ENCODE measurements at places on chromosomes 11 and 22.

- no peak for DNase-seq
Measured at GRCh38 chr11:47854667-47855066, 6.5 kb upstream of the NUP160 start.

DNA sequence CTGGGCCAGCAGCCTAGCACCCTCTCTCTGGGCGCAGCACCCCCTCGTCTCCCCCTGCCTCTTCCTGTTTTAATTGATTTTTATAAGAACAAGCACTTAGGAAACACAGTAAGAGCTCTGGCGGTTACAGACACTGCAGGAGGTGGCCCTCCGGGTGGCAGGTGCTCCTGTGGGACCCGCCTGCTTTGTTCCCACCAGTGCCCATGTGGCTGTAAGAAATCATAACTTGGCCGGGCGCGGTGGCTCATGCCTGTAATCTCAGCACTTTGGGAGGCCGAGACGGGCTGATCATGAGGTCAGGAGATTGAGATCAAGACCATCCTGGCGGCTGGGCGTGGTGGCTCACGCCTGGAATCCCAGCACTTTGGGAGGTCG is 18.4 kb downstream of the TSPAN4 start:
- no peak for DNase-seq

DNA sequence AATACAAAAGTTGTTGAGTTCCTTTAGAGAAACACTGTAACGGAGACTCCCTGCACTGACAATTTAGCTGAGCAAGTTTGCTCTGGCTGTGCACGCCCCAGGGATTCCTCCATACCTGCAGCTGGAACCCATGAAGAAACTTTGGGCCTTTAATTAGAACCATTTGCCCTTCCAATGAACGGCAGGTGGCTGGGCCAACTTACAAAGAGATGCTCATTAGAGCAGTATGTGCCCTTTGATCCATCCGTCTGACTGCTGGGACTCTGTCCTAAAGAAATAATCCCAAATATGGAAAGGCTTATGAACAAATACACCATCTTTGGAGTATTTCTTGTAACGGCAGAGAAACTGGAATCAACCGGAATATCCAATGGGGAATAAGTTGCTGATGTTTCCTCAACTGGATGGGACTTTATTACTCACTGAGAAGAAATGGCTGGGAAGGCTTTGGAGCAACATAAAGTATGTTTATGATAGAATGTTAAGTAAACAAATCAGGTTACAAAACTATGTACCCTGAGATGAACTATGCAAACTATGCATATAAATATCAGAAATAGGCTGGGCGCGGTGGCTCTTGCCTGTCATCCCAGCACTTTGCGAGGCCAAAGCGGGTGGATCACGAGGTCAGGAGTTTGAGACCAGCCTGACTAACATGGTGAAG is 24.4 kb upstream of the FBLN1 start:
- DNase-seq: no peak

DNA sequence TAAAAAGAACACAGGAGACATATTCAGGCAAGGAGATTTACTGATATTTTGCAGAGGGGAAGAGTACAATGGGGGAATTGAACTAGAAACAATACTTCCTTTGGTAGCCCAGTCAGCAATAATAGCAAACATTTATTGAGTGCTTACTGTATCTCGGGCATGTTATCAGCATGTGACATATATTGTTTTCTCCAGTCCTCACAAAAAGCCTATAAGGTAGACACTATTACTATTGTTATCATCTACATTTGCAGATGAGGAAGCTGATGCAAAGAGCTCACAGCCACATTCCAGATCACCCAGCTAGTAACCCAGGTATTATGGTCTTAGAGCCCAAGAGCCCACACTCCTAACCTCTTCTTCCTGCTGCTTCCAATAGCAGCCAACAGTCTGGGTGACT is 27.9 kb downstream of the NAV2 start:
- no peak for DNase-seq

GRCh38 chr11:106471276-106471675 is 393.8 kb downstream of the AASDHPPT start:
- DNase-seq: no peak

DNA sequence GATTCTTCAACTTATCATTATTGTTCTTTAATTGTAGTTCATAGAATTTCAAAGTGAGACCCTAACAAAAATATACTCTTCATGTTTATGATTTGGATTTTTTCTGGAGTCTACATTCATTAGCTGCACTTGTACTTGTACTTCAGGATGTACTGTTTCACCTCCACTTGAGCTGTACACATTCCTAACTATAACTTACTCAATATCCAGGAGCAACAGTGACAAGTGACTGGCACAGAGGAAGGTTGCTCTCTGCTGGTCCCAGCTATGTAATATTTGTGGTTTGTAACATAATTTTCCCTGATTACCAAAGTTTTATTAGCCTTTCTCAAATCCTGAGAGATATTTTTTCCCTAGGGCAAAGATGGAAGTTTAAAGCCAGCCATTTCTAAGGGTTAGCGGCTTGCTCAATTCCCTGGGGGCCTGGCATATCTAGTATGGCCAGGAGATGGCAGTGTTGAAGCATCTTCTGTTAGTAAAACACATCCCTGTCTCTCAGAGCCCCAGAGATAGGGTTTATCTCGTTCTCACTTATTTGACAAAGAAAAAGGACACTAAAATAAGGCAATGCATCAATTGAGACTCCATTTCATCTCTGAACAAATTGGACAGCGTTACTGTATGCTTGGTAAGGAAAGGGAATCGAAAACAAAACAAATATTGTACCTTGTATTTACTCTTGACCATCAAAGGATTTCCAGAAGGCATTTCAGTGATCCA is 14.2 kb downstream of the OR52A5 start:
- peak; percentile 79 for DNase-seq

DNA sequence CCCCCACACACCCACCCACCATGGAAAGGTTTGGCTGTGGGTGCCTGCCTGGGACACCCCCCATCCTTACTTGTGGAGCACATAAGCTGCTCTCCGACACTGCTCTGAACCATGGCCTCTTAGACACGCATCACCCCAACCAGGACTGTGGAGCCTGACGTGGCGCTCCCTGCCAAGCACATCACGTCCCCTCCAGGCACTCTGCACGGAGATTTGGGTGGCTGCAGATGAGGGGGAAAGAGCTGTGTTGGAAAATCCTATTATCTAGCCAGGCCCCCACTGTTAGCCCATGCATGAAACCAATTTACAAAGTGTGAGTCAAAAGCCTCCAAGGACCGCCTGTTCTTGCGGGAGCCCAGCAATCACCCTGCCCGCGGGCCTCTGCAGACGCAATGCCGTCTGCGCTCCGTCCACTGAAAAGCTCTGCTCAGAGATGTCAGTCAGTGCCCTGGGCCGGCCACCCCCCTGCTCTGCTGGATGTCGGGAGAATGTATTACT is 163.4 kb upstream of the NECTIN1 start:
- DNase-seq: no peak

- no peak for DNase-seq
Measured at GRCh38 chr22:46935506-46936377, 173.3 kb downstream of the TBC1D22A start.

GRCh38 chr22:39267974-39268373 is 23.2 kb upstream of the PDGFB start:
- no peak for DNase-seq

DNA sequence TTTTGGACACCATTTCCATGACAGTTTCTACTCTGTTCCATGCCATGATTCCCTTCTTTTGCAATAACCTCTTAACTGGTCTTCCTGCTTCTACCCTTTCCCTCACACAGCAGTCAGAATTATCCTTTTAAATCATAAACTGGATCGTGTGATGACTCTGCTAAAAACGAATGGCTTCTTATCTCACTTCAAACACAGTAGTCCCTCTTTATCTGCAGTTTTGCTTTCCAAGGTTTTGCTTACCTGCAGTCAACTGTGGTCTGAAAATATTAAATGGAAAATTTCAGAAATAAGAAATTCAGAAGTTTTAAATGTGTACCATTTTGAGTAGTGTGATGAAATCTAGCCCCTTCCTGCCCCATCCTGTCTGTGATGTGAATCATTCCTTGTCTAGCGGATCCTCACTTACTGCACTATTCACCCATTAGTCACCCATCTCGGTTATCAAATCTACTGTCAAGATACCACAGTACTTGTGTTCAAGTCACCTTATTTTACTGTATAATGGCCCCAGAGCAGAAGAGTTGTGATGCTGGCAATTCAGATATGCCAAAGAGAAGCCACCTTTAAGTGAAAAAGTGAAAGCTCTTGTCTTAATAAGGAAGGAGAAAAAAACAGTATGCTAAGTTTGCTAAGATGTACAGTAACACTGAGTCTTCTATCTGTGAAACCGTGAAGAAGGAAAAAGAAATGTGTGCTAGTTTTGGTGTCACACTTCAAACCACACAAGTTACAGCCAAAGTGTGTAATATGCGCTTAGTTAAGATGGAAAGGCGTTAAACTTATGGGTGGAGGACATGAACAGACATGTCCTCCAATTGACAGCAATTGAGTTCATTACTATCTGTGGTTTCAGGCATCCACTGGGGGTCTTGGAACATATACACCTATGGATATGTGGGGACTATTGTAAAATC is 283.0 kb downstream of the DDX10 start:
- DNase-seq: no peak

GRCh38 chr22:36284171-36284571 is 31.2 kb downstream of the APOL1 start:
- no peak for DNase-seq

DNA sequence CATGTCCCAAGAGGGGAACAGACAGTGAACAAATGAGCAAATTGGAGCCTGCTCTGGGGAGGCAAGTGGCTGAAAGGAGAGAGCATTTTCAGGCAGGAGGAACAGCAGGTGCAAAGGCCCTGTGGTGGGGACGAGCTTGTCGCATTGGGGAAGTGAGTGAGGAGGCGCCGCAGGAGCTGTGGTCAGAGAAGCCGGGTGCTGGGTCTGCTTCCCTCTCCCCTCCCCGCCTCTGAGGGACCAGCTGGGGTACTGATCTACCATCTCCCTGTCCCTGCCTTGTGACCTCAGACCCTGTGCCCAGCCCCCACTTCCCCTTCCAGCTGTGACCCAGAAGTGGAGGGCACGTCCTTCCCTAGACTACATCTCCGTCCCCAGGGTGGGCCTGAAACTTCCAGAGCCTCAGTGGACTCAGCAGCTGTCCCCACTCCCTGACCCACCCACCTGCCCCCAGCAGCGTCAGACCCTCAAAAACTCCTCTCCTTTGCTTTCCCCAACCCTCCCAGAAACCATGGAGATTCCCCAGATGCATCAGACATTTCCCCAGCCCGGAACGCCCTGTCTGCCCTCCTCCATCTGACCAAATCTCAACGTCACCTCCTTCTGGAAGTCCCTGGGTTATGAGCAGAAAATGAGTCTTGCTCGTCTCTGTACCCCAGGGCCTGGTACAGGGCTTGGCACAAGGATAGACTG is 19.7 kb upstream of the PDGFB start:
- peak; percentile 64 for DNase-seq

DNA sequence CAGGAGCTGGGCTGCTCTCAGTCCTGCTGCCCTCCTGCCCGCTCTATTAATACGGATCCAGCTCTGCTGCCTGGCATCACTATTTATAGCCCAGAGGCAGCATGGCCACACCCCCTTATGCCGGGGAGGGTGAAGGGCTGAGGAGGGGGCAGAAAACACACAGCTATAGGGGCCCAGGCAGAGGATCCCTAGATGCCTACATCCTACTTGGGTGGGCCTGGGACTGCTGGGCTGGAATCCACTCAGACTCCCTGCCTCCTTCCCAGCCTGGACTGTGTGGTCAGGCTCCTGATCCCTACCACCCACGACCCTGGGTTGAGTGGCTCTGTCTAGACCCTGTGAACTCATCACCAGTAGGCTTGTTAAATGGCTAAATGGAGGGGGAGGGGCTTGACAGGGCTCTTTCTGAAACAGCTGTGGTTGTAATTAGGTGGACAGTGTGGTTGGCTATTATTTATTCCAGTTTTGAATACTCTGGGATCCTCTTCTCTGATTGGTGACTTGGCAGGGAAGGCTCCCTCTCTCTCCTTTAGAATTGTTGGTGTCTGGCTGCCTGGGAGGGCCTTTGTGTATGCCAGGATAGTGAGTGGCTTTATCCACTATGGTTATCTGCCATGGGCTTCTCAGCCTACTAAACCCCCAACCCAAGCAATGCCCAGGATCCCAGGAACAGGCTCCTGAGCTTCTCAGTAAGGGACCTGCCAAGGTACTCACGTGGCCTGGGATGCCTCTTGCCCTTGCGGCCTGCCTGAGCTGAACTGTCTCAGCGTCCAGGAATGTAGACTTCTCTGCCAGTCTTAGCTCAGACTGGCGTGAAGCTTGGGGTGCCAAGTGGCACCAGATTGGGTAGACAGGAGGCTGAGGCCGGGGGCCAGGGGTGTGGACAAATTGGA is 15.2 kb downstream of the PHLDB1 start:
- DNase-seq: no peak

GRCh38 chr11:34300926-34301295 is 56.9 kb downstream of the ABTB2 start:
- DNase-seq: no peak

DNA sequence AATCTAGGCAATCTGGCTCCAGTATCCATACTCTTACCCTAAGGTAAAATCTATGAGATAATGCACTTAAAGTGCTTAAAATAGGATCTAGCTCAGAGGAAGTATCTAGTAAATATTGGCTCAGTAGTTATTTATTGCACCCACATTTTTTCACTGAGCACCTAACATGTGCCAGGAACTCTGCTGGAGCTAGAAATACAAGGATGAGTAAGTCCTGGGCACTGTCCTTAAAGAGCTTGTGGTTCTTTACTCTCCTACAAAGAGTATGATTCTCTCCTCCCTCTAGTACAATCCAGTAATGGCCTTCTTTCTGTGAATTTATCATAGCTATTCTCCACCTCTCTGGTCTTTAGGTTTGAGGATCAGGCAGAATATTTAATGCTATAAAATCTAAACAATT is 59.2 kb downstream of the DEUP1 start:
- DNase-seq: no peak

GRCh38 chr11:13884158-13884799 is 78.2 kb upstream of the SPON1 start:
- no peak for DNase-seq

DNA sequence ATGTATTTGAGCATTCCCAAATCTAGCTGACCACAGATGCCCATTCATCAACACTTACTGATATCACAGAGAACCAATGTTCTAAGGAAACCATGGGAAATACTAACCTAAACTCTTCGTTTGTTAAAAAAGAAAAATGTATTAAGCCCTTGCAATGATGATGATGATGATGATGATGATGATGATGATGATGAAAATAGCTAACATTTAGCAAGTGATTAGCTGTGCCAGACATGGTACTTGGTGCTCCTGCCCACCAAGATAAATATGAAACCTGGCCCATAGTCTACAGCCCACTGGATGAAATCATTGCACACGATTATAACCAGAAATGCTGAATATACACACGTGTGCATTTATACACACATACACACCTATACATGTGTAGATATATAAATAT is 37.5 kb downstream of the SMCO4 start:
- DNase-seq: no peak

- DNase-seq: peak; percentile 67
Measured at GRCh38 chr11:57294225-57295131, 30.3 kb downstream of the TNKS1BP1 start.

GRCh38 chr11:70378506-70379134 is 19.7 kb upstream of the CTTN start:
- DNase-seq: no peak
